ENCODE measurements at places on chromosomes 11 and 22.

- no peak for DNase-seq
Observed at GRCh38 chr11:126488591-126489370, 133.3 kb downstream of the ST3GAL4 start.

GRCh38 chr11:112271242-112271641 lies 10.6 kb upstream of the PLET1 start:
- DNase-seq: no peak

- no peak for DNase-seq
Observed at GRCh38 chr11:20249378-20249777, 89.1 kb upstream of the DBX1 start.

DNA sequence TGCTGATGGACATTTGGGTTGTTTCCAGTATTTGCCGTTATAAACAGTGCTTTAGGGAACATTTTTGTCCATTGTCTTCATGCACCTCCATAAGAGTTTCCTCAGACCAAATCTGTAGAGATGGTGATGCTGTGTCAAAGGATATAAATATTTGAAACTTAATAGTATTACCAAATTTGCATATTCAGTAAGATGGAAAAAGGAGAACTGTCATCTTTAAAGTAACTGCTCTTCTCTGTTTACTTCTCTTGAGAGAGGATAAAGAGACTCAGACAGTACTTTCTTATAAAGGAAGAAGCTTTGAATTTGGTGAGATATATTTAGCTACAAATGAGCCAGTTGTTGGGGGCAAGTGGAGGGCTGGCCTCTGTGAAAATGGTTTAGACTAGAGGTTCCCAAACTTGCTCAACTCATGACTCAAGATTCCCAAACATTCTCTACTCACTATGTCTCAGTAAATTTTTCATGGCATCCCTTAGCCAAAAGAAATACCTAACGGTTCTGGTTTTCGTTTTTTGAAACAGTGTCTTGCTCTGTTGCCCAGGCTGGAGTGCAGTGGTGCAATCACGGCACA lies 26.2 kb downstream of the SHISA8 start:
- DNase-seq: no peak

GRCh38 chr22:24796860-24797259 lies 9.2 kb upstream of the SGSM1 start:
- no peak for DNase-seq

DNA sequence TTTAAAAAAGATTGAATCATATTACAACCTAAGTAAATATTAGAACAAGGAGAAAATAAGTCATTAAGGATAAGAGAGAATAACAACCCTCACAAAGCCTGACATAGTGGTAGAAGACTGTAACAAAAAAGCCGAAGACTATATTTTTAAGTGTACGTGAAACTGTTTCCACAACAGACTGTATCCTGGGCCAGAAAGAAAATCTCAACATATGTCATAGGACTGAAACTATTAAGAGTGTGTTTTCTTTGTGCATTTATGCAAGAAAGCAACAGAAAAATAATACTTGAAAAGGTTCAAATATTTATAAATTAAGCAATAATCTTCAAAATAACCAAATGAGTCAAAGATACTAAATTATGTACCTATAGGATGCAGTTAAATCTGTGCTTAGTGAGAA lies 309.8 kb downstream of the CASP12 start:
- DNase-seq: no peak

DNA sequence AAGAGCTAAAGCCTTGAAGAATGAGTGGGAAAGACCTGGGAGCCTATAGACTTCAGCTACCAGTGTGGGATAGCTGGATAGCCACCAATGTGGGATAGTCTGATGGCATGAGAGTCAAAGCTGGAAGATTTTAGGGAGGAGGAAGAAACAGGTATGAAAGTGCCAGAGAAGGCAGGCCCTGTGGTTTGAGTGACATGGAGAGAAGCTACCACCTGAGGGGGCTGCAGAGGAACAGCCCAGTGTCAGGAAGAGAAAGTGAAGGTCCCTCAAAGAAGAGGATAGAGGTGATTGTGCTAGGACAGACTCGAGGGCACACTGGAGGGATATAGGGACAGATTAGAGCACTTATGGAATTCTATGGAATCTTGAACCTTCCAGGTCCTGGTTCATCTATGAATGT lies 23.1 kb upstream of the PAX6 start:
- no peak for DNase-seq

- DNase-seq: no peak
Observed at GRCh38 chr22:19058713-19059451, 63.3 kb downstream of the DGCR2 start.

DNA sequence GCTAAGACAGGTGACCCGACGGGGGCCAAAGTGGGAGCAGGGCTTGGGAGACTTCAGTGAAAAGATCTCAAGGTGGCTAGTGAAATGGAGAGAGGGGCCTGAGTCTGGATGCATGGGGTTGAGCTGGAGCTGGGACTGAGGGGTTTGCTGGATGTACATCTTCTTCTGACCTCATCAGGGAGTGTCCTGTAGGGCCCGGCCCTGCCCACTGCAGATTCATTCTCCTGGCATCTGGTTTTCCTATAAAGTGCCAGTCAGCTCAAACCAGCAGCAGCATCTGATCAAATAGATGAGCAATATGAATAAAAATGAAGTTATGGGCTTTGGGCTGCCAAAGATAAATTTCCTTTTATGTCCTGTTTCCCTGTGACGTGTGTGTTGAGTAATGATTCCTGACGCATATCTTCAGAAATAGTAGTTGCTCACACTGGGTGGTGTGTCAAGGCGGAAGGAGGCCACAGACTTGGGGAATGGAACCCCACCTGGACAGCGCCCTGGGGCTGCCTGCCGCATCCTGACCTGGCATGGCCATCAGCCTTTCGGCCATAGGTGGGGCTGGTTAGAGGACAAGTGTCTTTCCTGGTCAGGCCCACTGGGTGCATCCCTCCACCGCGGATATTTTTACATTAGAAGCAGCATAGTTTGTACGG lies 135.4 kb downstream of the OSBP2 start:
- peak; percentile 89 for DNase-seq

- DNase-seq: no peak
Observed at GRCh38 chr11:25949918-25950317, 382.0 kb upstream of the ANO3 start.

DNA sequence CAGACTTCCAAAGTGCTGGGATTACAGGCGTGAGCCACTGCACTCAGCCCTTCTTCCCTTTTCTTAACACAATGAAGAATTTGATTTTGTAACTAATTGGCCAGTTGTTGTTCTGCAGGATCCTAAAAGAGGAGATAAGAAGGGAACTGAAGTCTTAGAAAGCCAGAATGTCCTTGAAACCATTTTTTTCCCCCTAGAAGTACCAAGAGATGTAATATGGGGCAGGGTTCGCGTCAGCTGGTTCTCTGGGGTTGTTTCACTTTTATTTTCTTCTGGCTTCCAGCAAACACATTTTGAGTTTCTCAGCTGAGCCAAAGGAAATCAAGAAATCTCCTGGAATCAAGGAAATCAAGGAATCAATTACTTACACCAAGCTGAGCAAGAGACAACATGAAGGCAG lies 7.6 kb upstream of the NUCB2 start:
- DNase-seq: no peak

- no peak for DNase-seq
Observed at GRCh38 chr11:123164732-123165450, 30.2 kb downstream of the CLMP start.

DNA sequence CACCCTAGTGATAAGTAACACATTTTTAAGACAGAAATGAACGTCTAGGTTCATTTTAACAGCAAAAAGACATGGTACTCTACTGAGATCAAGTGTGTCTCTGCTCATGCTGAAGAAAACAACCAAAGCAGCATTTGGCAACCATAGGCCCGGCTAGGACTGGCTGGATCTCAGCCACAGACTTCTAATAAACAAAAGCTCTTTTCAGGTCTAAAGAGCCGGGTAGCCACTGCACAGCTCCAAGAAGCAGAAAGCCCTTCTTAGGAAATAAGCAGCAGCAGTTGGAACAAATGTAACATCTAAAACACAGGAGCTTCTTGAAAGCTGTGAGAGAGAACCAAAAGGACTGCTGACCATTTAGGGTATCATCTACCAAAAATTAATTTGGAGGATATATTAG lies 37.6 kb downstream of the PITPNB start:
- DNase-seq: no peak

DNA sequence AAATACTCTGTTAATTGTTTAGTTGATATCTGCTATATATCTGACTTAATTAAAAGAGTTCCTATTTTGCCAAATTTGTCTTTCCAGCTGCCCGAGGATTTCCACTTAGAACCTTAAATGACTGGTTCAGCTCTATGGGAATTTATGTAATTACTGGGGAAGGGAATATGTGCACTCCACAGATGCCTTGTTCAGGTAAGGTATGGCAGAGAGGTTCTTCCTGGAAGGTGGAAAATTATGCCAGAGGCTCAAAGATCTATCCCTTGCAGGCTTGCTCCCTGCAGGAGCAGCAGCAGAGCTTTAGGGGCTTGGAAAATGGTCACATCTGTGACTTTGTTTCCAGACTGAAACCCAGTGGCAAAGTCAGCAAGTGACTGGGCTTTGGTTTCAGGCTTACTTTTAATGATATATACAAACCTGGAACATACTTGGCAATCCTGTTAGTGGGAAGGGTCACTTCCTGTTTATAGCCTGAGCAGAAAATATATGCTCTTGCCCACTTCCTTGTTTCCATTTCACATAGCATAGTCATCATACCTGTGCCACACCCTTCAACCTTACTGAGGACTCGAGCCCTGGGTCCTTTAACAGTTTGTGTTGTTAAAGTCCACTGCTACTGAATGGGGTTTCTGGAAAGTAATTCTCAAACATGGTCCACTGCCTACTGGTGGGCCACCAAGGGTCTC lies 23.7 kb downstream of the WBP2NL start:
- DNase-seq: no peak

- no peak for DNase-seq
Observed at GRCh38 chr11:65298131-65298535, 16.5 kb upstream of the CDC42EP2 start.

DNA sequence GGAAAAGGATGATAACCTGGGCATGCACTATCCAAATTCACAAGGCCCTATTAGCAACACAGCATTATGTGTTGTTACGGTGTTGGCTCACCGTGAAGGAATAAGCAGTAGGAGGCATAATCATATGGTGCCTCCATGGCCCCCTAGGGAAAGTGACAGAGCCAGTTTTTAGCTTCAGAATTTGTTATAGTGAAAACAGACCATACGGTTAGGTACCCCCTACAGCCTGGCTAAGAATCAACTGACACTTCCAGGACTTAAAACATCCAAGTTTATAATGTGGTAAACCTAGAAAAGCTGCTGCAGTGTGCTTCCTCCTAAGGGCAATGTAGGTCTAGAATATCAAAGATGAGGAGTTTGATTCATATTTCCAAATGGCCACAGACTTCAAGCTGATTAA lies 30.4 kb downstream of the KIF18A start:
- DNase-seq: no peak

- no peak for DNase-seq
Observed at GRCh38 chr11:112615238-112615637, 346.0 kb upstream of the NCAM1 start.

- DNase-seq: no peak
Observed at GRCh38 chr11:1932105-1932480, 12.6 kb downstream of the TNNT3 start.

- no peak for DNase-seq
Observed at GRCh38 chr11:74390697-74391096, 7.5 kb downstream of the PGM2L1 start.

DNA sequence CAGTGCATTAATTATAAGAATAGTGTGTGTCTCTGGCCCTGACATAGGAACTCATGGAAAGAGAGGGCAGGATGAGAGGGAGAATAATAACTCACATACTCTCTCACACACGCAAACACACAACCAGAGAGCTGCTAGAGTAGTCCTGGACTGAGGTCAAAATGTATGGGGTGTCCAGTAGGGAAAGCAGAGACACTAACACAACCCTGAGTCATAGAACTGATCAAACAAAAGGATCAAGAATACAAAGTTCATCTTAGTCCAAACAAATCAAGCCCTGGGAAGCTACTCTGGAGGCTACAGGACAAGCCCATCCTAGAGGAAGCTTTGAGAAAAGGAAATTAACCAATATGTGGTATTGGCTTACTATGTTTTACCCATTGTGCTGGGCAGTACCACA lies 178.5 kb upstream of the GUCY1A2 start:
- DNase-seq: no peak

DNA sequence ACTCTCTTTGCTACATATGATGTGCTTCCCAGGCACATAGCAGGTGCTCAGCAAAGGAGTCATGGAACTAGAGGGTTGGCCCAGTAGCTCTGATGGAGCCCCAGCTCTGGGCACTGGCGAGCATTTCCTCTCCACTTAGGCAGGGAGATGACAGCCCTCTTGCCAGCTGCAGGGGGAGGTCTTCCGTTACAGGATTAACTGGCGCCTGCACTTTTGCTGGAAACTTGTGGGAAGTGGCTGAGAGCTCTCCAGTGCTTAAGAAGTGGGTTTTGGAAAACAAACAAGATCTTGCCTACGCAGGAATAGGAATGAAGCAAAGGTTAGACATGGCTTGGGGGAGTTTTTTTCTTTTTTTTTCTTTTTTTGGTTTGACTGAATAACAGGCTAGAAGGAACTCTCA lies 75.5 kb downstream of the MICAL2 start:
- DNase-seq: peak; percentile 54

DNA sequence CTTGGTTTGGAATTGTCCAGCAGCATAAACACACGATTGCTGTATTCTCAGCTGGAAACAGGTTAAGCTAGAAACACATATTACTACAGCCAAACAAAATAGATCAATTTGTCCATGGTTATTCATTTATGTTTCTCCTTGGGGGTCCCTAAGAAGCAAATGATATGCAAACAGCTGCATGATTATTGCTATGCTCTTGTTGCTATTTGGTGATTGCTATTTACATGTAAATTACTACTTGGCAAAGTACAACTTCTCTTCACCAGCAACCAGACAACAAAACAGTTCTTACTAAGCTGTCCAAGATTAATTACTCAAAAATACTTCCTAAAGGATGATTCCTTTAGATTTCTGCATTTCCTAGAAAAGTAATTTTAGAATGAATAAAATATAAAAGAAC lies 567.9 kb upstream of the ARHGAP42 start:
- DNase-seq: no peak

GRCh38 chr11:16194566-16194965 lies 161.8 kb downstream of the SOX6 start:
- no peak for DNase-seq

DNA sequence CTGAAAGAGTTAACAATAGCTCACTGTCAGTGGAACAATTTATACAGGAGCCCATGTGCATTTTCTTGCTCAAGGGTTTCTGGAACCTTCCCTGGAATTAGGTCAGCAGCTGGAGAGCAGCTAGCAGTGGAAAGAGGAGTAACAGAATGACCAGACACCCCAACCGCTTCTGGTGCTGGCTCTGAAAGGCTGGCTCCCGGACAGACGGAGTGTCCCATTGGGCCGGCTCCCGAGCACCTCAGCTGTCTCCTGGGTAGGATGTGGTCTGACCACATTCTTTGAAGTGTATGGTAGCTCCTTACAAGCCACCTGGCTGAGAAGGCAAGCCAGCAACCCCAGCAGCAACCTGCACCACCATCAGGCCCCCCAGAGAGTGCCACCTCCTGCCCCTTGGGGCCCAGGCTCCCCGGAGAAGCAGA lies 44.7 kb downstream of the ABTB2 start:
- DNase-seq: no peak

Data from amniotic stem cell (primary cell).